Kidney (tissue), 22 donors: ENCODE measurements at places on chromosomes 6 and 20.

DNA sequence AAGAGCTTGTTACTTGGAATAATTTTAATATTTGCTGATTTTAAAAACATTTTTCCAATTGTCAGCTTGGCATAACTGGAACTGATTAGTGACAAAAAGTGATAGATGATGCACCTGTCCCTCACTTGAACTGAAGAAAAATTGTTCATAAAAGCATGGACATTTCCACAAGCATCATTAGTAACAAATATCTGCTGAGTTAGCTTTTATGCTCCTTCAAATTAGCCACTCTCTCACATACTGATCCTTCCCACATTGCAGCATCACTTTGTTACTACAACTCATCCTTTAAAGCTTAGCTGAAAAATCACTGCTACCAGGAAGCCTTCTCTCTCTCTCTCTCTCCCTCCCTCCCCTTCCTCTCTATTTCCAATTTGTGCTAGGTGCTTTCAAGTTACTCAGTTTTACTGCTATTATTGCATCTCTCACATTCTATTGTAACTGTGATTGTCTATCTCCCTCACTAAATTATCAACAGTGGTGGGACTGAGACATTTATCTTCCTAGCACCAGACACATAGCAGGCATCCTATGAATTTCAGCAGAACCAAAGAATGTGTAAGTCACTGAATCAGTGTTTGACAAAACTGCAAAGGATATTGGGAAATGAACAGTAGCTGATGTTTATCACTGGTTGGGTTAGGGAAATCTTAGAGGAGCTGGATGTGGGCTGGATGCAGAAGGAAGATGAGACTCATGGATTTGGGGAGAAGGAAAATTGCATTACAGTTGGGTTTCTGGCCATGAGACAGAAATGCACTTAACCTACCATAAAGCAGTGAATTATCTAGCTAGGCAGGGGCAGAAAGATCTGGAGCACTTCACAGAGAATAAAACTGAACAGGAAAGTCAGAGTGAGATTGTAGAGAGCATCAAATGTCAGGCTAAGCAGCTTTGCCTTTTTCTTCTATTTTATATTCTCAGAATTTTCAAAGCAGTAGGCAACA is 128.4 kb upstream of the PLN start:
- DNase-seq, result no peak

DNA sequence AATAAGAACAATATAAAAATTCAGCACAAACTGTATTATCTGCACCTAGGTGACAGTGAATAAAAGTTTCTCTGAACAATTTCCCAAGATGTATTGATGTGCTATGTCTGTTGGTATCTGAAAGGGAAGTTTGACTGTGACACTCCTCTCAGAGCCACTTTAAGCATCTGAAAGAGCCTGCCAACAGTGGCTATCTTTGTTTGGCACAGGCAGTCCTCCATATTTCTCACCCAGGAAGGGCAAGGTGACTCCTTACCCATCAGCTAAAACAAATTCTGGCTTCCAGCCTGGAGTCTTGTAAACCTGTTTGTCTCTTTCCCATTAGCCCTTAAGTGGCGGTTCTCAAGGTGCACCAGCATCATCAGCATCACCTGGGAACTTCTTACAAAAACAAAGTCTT is 122.4 kb upstream of the VGLL2 start:
- no peak for DNase-seq

DNA sequence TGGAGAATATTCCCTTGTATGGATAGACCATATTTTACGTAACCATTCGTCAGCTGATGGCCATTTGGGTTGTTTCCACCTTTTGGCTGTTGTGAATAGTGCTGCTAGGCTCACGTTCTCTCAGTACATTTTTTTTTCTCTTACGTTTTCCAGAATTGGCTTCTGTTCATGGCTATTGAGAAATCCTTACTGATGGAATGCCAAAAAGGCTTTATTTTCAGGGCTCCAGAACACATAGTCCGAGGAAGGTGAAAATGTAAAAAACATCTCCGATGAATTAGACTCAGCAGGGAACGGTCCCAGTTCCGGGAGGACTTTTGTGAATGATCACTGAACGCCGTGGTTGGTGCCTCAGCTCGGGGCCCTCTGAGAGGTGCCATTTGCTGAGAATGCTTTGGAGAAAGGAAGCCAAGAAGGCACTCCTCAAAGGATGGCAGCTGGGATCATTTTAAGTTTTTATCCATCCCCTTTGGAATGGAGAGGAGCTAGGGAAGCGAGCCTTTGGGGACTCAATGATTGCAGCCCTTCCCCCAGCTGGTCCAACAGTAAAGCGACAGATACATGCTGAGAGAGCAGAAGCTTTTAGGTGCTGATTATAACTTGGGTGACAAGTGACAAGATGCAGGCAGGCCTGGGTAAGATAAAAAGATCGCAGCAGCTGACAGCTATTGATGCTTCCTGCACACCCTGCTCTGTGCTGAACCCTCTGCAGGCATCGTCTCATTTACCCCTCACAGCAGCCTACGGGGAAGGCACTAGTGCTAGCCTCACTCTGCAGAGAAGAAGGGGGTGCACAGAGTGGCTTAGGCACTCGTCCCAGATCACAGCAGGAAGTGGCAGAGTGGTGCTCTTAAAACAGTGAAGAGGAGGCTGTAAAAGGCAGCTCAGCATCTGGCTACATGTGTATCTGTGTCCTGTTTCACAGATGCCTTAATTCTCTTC is 133.4 kb upstream of the KCNG1 start:
- no peak for DNase-seq

GRCh38 chr6:69792292-69792691 is 4.5 kb downstream of the LMBRD1 start:
- no peak for DNase-seq

GRCh38 chr6:130178692-130179091 is 44.1 kb downstream of the SAMD3 start:
- DNase-seq, result no peak

DNA sequence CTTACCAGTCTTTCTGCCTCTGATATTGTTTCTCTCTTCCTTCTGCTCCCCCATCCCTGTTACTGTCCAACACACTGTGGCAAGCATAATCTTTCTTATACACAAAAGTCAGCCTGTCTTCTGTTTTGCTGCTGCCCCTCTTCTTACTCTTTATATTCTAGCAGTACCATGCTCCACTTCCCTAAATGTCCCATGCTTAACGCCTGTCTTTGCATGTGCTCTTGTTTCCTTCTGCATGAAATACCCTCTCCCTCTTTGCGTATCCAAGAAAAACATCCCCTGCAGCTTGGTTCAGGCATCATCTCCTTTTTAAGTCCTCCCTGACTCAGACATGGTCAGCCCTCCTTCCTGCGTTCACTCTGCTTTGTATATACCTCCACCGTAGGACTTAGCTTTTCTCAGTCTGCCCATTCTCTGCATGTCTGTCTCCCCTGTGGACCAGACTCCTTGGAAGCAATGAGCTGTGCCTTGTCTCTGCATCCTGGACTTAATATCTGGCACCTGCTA is 103.9 kb downstream of the CTNNBL1 start:
- no peak for DNase-seq

DNA sequence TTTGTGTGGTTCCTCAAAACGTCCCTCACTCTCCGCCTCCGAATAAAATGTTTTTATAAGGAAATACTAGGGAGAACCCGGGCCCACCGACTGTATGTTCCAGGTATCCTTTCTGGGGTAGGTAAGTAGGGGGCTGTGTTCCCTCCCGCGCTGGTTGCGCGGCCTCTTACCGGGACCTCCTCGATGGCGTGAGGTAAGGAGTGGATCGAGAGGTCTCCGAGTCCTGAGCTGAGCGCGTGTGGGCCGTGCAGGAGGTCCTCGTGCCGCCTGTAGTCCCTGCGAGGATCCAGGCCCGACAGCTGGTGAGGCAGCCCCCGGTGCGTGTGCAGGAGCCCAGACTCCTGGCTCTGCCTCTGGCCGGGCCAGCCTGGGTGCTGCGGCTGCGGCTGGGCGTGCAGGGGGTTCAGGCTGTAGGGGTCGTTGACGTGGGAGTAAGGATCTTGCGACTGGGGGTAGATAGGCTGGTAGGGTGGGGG is 5.1 kb downstream of the TFAP2A start:
- DNase-seq, result no peak

DNA sequence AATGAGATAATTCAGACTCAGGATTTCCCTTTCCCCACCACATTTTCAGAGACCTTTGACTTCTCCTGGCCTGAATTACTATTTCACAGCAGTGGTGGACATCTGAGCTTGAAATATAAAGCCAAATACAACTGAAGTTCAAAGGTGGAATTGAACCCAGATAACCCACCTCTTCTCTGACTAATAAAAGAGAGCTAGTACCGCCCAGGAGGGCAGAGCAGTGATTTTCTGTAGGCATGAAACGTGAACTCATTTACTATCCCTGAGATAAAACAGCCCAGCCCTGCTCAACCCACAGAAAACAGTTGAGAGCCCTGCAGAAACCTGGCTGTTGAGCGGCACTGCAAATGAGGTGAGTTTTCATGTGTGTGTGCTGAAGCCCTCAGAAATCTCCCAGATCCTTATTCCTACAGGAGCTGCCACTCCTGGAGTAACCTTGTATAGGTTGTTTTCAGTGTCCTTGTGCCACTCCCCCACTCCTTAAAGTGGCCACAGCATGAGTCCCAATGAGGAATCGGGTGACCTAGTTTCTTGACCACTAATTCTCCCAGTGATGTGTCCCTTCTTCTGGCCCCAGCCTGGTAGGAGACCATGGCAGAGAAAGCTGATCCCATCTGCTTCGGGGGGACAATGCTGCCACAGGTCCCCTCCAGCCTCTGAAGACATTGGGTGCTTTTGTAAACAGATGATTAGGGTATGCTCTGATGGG is 99.2 kb downstream of the NOL4L start:
- peak; percentile 21 for DNase-seq

GRCh38 chr6:15113587-15113986 is 132.3 kb upstream of the JARID2 start:
- DNase-seq, result no peak

- DNase-seq, result no peak
Observed at GRCh38 chr6:161815965-161816364, 542.1 kb upstream of the AGPAT4 start.

- DNase-seq, result no peak
Observed at GRCh38 chr6:125961117-125961516, 4.5 kb downstream of the HINT3 start.

DNA sequence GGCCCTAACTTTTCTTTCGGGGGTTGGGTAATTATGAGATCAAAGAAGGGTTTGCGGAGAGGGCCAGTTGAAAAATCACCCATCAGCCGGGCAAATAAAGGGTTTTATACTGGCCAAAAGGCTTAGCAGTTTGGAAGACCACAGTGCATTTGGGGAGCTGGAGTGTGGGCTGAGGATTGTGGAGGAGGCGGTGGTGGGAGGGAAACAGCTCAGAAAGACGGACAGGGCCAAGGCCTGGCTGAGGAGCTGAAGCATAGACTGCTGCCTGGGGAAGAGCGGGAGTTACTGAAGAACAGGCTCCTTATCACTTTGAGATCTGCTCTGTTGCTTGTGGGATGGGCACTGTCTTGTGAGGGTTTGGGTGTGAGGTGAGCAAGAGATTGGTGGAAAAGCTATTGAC is 144.2 kb downstream of the CARMIL1 start:
- DNase-seq, result no peak

DNA sequence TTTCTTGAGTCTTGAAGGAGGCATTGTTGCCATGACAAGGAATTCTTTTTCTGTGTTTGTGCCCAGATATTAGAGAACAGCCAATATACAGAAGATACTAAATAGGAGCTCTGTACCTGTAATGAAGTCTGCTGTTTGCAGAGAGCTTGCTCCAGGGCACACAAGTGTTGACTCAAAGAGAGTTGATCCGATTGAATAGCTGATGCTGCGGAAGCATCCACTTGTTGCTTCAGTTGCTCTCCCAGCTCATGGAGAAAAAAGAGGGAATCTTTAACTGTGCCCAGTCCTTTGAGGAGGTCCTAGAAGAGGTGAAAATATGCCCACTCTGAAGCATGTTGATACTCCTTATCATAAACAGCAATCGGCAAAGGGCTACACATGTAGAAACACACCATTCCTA is 411.4 kb downstream of the ESR1 start:
- DNase-seq, result no peak

DNA sequence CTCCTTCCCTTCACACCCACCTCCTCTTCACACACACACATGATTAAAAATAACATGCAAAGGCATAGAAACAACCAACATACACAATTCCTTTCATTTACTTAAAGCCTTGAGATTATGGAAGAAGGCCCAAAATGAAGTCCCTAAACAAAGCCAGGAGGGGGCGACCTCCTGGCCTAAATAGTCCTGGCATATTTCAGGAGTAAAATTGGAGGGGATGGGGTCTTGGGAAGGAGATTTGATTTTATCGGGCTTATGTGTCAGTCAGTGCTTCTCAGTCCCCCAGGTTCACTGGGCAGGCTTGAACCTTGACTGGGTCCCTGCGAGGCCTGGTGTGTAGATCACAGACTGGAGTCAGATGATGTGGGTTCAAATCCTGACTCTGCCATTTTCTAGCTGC is 266.4 kb downstream of the SAMD5 start:
- DNase-seq, result no peak

DNA sequence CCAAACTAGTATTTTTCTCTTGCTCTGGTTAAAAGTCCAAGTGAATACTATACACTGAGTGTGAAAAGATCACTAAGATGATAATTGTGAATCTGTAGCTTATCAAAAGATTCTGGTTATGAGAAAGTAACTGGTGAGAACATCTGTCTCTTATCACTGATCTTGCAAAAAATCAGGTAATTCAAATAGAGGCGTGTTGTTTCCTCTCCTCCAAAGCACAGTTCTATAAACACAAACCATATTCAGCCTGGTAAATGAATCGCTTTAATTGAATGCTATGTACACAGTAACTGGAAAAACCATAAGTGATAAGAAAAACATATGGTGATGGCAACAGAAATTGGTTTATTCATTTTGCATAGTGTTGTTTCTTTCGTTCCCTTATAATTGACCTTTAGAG is 161.0 kb downstream of the RALGAPA2 start:
- no peak for DNase-seq

DNA sequence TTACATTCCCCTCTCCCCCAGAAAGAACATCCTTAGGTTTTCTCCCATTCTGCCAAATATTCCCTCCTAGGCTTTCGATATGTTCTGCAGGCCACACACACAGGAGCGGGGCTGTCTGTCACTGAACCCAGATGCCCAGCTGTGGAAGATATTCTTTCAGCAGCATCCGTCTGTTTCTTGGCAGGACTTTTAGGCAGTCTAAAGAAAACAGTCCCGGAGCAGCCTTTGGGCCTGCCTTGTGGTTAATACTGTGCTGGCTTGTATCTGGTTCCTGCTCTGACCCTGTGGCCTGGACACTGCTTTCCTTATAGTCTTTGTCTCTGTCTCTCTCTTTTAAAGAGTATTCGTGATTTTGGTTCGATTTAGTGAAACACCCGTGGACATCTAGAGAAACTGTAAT is 94.6 kb upstream of the SUPT3H start:
- no peak for DNase-seq

GRCh38 chr20:24370911-24371695 is 98.3 kb upstream of the SYNDIG1 start:
- peak; percentile 19 for DNase-seq
